HCEC 1CT (cell line): ENCODE measurements at places on chromosomes 2 and 18.

- DNase-seq, result no peak
Measured at GRCh38 chr2:95269036-95269680, 5.1 kb upstream of the PROM2 start.

DNA sequence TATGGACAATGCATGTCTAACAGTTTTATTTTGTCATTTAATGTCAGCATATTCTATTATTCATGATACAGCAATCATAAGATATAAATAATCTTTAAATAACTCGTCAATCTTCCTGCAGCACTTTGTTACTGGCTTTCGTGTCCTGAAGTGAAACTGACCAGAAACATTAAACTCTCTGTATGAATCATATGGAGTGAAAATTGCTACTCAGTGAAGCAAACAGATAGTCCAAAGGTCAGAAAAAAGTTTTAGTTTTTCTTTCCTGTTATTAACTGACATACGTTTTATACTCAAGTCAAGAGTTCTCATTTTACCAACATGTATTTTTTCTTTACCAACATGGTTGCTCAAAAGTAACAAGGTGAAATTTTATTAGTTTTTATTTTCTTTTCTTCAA is 106.8 kb upstream of the GALNT5 start:
- DNase-seq, result peak; percentile 72

GRCh38 chr2:224591220-224591619 is 6.1 kb upstream of the CUL3 start:
- no peak for DNase-seq

- DNase-seq, result no peak
Measured at GRCh38 chr2:100202567-100202966, 60.2 kb upstream of the AFF3 start.

GRCh38 chr18:10027461-10027860 is 113.6 kb downstream of the VAPA start:
- no peak for DNase-seq

- no peak for DNase-seq
Measured at GRCh38 chr2:134288814-134289213, 34.9 kb downstream of the MGAT5 start.

- DNase-seq, result no peak
Measured at GRCh38 chr18:51013259-51013658, 16.8 kb upstream of the SMAD4 start.

DNA sequence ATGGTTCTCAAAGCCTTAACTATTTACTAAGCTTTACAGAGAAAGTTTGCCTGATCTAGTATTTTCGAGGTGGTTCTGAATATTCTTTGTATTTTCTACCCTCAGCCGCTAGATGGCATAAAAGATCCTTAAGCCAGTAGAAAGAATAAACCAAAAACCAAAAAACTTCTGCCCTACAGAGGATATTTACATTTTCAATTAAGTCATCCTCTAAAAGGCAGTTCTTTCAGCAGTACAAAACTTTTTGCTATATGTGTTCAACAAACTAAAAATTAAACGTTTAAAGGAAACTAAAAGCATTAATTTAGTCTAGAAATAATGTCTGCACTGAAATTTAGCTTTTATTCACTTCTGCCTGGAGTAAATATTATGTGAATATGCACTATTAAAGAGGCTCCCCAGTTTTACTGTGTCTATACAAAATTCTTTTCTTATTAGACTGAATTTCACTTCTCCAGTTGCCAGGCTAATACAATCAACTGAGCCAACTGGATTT is 297.5 kb downstream of the PIEZO2 start:
- DNase-seq, result peak; percentile 50

DNA sequence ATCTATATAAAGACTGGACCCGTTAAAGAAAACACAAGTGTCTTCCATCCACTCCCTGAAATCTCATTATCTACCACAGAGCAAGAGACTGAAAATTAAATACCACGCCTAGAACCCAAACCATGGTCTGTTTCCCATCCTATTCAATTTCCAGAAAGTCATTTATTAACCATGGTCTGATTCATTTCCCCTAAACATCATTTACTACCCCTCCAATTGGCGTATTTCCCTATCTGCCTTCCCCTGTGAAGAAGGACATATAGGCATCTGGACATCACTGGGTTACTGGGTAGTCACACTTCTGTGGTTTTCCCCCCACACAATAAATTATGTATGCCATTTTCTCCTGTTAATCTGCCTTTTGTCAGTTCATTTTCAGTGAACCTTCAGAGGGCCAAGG is 30.8 kb downstream of the CCDC93 start:
- DNase-seq, result no peak
